ENCODE measurements at places on chromosomes 6 and 20.

DNA sequence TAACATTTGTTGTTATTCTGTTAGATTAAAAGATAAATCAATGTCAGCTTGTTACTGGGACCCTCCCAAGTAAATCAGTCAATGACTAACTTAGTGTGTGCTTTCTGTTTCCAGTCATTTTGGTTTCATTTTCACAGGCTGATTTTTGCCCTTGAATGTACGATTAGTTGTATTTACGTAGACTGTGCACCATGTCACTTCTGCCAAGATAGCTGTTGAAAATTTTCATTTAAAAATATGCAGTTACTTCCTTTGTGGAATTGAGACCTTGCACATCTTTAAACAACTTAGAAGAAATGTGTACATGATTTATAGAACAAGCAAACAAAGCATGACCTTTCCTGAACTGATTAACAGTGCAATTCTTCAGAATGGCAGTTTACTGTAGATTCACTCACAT is 944.8 kb upstream of the CITED2 start:
- DNase-seq, result no peak

DNA sequence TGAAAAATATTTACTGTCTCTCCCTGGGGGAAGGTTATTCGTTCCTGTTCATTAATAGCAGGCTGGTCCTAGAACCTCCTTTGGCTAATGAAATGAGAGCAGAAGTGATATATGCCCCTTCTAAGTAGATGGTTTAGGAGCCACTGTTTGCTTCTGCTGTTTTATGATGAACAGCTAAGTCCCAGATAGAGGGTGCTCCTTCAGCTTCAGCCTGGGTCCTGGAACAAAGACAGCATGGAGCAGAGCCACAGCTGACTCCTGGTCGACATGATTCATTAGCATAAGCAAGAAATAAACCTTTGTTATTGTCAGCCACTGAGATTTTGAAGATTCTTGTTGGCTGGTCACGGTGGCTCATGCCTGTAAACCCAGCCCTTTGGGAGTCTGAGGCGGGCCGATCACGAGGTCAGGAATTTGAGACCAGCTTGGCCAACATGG is 47.8 kb upstream of the ARMC2 start:
- DNase-seq, result no peak

DNA sequence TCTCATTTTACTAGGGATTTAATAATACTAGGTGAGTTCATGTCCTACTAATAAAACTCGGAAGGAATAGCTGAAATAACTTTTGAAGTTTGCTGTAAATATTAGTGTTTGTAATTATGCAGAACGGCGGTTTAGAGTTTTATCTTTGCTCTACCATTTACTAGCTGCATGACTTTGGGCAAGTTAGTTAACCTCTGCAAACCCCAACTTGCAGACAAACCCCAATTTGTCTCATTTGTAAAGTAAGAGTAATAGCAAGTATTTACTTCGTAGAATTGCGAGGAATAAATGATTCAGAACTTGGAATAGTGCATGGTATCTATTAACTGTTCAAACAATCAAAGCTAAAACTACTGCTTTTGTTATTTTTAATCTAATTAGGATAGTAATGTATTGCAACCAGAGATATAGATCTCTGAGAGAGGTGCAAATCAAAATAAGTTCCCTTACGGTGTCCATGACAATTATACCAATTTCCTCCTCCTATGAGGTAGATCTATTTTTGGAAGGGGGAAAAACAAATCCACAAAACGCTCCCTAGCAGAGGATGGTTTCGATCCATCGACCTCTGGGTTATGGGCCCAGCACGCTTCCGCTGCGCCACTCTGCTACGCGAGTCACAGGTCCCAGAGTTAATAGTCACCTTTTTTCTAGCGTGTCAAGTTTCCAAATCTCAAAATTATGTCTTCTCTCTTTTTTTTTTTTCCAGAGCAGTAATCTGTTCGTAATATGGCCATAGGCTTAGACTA is 35.1 kb upstream of the BTN3A2 start:
- no peak for DNase-seq

DNA sequence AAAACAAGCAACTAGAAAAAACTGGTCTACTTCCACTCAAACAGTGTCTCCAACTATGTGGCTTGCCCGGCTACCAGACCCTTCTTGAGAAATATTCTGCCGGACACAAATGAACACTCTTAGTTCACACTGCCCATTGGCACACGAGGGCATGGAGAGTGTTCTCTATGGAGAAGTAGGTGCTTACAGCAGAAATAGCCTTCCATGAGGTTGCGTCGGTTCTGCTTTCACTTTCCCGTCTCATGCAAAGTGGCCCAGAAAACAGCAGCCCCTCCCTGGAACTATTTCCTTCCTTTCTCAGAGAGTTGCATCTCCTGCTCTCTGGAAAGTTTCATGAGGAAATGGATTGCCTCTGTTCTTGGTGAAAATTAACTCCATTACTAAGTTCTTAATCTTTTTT is 9.5 kb upstream of the HLA-DOA start:
- no peak for DNase-seq

DNA sequence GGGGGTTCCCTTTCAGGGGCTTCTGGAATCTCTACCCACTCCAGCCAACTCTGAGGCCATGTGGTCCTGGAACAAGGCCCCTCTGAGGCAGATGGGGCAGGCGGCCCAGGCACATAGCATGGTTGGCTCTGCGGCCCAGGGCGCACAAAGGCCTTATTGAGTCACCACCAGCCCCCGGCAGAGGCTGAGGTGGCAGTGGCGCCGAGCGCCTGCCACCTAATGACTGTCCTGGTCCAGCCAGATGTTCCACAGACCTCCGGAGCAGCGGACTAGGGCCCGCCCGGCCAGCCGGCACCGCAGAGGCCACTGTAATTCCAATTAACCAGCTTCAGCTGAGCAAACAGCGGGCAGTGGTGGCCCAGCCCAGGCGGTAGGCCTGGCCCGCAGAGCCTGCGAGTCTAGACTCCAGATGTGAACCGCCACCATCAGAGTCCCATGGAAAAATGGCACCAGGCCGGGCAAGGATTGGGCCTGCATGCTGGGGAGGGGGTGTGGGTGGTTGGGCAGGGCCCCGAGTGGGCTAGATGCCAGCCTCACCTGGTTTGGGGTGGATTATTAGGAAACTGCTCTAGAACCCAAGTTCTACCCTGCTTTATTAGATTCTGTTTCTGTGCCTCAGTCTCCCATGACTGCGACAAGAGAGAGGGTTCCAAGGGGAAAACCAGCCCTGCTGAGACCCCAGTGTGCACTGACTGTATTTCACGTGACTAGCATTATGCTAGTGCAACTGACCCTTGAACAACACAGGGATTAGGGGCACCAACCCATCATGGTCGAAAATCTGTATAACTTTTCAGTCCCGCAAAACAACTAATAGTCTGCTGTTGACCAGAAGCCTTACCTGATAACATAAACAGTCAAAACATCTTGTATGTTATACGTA is 34.1 kb upstream of the ID1 start:
- no peak for DNase-seq

DNA sequence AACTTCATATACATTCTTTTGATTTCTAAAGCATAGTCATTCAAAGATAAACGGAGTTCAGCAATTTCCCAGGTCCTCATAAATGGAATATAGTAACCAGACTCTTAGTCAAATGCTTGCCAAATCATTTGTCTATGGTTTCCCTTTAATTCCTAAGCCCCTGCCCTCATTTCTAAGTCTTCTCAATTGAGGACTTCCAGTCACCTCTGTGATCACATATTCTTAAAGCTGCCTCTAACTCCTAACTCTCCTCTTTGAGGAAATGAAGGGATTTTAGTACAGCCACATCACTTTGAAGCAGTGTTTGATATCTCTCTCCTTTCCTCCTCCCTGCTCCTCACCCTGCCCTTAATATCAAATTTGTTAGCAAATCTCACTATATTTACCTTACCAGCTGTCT is 58.7 kb downstream of the PLEKHG1 start:
- DNase-seq, result no peak

DNA sequence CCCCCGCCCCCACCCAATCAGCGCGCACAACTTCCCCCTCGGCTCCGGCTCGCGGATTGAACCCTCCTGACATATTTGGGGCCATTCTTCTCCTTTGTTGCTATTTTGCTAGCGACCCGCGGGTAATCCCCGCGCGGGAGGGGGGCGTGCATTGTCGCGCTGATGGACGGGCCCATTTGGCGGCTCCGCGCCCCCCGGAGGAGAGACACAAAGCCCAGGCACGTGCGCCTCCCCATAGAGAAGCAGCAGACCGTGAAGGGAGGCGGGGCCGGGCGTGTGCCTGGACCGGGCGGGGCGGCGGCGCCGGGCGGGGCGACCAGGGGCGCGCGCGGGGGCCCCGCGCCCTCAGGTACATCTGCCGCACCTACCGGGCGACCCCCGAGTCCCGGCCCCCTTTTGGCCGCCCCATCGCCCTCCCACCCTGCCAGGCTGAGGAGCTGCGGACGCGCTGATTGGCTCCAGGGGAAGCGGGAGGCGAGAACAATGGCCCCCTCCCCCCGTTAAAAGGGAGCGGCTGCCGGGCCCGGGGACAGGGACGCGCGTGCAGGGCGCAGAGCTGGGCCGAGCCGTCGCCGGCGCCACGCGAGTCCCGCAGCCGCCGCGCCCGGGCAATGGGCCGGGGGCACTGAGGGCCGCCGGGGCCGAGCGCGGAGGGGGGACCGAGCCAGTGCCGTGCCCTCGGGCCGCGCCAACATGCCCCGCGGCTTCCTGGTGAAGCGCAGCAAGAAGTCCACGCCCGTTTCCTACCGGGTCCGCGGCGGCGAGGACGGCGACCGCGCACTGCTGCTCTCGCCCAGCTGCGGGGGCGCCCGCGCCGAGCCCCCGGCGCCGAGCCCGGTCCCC is at the start of gene INSM1:
Gene INSM1, plus strand, starts transcription at position 530 of the 843 bp plus-strand sequence. Its CDS starts 164 bp downstream, at position 694.
- DNase-seq, result no peak

DNA sequence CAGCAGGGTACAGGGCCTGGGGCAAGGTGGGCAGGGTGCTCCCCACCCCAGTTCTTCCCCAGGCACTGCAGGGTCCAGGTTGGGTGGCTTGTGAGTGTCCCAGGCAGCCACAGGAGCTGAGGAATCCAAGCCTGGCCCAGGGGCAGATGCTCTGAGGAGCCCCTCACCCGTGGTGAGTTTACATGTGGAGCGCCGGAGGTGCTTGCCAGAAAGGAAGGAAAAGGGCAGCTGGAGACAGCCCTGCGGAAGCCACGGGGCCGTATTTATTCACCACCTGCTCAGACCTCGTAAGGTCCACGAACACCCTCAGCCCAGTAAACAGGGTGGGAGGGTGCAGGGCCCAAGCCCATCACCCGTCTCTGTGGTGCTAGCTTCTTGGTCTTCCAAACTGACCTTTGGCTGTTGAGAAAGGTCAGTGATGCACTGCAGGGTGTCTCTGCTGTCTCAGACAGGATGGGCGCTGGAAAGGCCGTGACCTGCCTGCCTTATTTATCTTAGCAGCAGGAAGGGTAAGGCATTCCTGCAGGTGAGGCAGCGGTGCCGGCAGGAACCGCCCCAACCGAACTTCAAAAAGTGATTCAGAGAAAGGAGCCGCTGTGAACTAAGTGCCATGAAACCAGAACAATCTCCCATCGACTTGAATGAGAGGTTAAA is 4.0 kb upstream of the FRMD1 start:
- DNase-seq, result no peak

DNA sequence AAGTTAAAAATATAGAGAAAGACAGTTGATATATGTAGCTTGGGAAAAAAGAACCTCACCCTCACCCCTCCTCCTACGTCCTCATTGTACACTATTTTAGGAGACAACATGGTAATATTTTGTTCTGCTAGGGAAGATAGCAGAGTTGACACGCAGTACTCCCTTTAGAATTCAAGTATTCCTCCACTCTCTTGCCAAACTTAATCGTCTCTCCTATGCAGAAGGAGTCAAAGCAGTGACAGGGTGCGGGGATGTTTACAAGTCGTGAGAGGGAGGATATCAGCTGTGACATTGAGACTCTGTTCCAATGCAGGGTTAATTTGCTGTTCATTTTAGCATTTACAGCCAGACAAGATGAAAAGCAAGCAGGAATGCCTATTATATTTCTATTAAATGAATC is 97.5 kb downstream of the SOBP start:
- no peak for DNase-seq

- DNase-seq, result no peak
These were observed 30.3 kb upstream of the AFDN start for GRCh38 chr6:167796192-167796981.

DNA sequence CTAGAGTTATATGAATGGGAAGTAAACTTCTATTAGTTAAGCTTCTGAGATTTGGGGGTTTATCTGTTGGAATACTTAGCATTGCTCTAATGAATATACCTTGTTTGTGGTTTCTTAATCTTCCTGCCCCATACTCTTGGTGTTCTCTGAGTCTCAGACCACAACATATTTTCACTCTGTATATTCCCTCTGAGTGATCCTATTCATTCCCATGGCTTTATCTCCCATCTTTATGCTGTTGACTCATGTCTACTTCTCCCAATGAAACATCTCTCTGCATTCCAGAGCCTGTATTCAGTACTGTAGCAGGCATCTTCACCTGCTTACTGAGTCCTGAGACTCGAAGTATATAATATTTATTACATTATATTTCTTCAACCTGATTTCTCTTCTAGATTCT is 283.7 kb upstream of the MAP3K7 start:
- DNase-seq, result no peak

DNA sequence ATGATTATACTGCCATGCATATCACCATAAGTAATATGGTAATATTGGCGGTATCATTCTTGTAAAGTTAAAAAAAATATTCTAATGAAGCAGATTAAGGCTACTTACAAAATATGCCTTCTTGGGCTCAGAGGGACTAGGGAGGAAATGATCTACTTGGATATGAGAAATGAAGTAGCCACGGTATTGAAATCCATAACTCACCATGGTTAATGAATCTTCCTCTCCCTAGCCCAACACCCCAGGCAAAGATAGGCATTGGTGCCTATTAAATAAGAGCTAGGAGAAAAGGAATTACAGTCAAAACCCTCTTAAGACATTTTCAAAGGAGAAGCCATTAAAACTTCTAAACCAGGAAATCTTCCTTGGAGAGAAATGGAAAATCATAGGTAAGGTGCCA is 280.5 kb downstream of the TFAP2B start:
- no peak for DNase-seq

DNA sequence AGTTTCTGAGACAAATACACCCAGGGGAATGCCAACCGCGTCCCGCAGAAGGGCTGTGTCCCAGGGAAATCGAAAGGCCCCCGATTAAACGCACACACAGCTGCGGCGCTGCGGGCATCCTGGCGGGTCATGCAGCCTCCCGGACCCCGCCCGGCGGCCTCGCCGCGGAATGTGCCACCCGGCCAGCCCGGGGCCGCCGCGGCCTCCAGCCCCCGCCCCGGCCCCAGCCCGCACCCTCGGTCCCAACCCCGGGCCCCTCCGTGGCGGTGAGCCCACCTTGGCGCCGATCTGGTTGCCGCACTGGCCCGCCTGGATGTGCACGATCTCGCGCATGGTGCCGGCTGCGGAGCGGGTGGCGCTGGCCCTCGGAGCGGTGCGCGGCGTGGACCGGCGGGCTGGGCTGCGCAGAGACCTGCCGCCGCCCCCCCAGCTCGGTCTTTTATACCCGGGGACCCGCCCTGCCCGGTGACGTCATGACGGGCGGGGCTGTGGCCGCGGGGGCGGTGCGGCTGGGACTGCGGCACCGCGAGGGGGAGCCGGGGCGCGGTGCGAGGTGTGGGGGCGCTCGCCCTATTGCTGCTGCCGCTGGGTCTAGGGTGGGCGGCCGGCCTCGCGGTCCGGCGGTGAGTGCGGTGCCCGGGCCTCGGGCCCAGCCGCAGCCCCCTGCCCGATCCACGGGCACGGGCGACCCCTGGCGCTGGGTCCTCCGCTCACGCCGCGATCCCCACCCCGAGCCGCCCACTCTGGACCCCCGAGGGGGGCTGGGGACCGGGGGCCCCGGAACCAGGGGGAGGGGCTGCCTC is at the start of gene TUBB2A:
Gene TUBB2A, minus strand, starts transcription at position 414 of the 803 bp plus-strand sequence. Its CDS starts 81 bp downstream, at position 333.
- peak; percentile 74 for DNase-seq

Measured in GM04504 (cell line).